Activated CD8-positive, alpha-beta T cell treated with anti-CD3 and anti-CD28 coated beads for 36 hours (primary cell): ENCODE measurements at places on chromosomes 5 and 9. TPM values are rescaled to one million over a fixed set of nuclear protein-coding genes. Genes with fewer than 3 reads are reported as not detected.

The PCDHGA12 gene
- total RNA-seq: not detected

The GRIA1 gene
- total RNA-seq: not detected

The SKIC3 gene
- total RNA-seq: 68.2 TPM

The FIBCD1 gene
- not detected for total RNA-seq

The GAS1 gene
- 0.11 TPM for total RNA-seq

The OR1J2 gene
- not detected for total RNA-seq

The JADE2 gene
- total RNA-seq: 61.2 TPM

The SLC4A9 gene
- 0.36 TPM for total RNA-seq

The TXNDC15 gene
- 26.7 TPM for total RNA-seq
